NCI-H2081 (cell line): ENCODE measurements at places on chromosomes 5 and 9.
A peak's percentile ranks its signal among the peaks of the same experiment; 100 is the strongest.

DNA sequence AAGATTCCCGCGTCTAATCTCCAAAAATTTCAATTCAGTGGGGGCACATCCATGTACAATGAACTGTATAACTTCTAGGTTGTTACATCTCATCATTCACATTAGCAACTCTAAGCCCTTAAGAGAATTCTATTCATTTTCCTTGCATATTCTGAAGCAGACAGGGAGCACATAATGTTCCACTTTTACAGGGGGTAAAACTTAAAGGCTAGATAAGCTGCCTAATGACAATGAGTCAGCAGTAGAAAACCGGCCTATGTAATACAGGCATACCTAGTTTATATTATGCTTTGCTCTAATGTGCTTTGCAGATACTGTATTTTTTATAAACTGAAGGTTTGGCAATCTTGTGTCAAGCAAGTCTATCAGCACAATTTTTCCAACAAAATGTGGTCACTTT lies 40.4 kb downstream of the PTAR1 start:
- DNase-seq = no peak

- no peak for DNase-seq
These were observed 101.1 kb downstream of the RGS3 start for GRCh38 chr9:113564498-113565237.

- no peak for DNase-seq
These were observed at the start of gene HRH2 for GRCh38 chr5:175657593-175658271. Gene HRH2 (plus strand): TSS chr5:175658071. CDS start chr5:175683234, 25,163 bp downstream.

- no peak for DNase-seq
These were observed 580.4 kb downstream of the DTWD2 start for GRCh38 chr5:118407958-118408357.

- DNase-seq = no peak
These were observed 16.8 kb downstream of the GNAQ start for GRCh38 chr9:78014776-78015175.

DNA sequence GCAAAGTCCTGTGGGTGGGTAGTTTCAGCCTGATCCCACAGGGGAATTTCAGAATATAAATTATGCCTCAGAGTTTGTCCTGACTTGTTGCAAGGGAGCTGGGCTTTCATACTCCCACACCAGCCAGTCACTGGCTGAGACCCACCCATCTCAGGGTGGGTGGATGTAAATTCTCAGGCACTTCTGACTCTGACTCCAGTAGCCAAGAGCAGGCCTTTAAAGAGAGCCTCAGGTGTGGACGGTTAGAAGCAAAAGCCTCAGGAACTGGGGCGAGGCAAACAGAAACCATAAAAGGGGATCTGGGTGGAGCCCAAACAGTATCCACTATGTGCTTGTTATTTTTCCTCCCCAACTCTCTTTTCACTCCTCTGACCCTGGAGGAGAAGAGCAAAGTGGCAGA lies 28.6 kb upstream of the FBXW11 start:
- no peak for DNase-seq

GRCh38 chr9:37943345-37944265 lies 39.7 kb upstream of the SLC25A51 start:
- DNase-seq = no peak

DNA sequence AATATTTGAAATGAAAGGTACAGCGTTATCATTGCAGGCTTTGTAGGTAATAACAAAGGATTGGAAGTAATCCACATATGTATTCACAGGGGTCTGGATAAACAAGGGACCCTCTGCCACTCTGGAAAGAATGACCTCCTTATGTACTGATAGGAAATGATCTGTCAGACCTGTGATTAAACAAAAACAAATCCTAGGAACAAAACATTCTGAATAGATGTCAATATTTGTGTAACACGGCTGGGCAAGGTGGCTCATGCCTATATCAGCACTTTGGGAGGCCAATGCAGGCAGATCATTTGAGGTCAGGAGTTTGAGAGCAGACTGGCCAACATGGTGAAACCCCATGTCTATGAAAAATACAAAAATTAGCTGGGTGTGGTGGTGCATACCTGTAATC lies 42.3 kb downstream of the NSUN2 start:
- DNase-seq = no peak

GRCh38 chr9:135408476-135409254 lies 70.9 kb upstream of the PPP1R26 start:
- no peak for DNase-seq

DNA sequence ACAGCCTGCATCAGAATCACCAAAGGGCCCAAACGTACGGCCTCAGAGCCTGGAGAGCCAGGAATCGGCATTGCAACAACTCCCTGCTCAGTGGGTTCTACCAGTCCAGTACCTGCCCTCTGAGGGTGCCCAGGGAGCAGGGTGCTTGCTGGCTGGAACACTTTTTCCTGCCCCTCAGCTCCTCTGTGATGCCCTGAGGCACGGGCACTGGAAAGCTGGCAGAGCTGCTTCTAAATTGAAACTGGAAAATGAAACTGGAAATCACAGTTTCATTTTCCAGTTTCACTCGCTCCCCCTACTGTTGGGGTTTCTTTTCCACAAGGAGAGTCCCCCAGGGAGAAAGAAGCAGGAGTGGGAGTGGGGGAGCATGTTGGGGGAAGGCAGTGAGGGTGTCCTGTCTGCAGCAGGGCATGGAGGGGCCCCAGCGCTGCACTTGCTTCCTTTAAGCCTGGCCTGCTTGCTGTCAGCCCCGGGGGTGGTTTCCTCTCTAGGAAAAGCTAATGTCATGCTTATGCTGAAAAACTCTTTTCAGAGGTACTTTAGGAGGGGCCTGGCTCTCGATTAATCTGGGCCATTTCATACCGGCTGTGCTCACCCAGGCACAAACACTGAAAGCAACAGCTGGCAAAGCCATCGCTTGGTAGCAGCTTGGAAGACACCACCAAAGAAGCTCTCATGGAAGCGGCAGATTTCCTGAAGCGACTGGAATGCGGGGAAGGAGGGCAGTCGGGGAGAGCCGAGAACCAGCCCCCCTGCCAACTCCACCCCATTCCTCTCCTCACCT lies 26.2 kb downstream of the IRF1 start:
- DNase-seq = no peak

DNA sequence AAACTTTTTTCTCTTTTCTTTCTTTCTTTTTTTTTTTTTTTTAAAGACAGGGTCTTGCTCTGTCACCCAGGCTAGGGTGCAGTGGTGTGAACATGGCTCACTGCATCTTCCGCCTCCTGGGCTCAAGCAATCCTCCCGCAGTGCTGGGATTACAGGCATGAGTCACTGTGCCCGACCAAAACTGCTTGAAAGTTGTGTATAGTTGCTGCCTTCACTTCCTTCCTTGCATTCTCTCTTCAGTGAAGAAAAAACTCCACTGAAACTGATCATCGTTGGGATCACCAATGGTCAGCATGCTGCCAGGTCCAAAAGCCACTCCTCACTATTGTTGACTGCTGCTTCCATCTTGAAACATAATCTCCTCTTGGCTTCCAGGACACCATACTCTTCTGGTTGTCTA lies 66.6 kb upstream of the CTNNA1 start:
- DNase-seq = no peak

- DNase-seq = peak; percentile 72
These were observed 338.0 kb downstream of the SEMA5A start for GRCh38 chr5:9207817-9208418.

- DNase-seq = no peak
These were observed 379.4 kb downstream of the GADD45G start for GRCh38 chr9:89984214-89984613.

- DNase-seq = no peak
These were observed 3.8 kb upstream of the MSMP start for GRCh38 chr9:35757892-35758275.

GRCh38 chr5:35202319-35203111 lies 27.8 kb downstream of the PRLR start:
- DNase-seq = peak; percentile 26

- DNase-seq = no peak
These were observed 87.4 kb downstream of the SGCD start for GRCh38 chr5:156414391-156414790.

DNA sequence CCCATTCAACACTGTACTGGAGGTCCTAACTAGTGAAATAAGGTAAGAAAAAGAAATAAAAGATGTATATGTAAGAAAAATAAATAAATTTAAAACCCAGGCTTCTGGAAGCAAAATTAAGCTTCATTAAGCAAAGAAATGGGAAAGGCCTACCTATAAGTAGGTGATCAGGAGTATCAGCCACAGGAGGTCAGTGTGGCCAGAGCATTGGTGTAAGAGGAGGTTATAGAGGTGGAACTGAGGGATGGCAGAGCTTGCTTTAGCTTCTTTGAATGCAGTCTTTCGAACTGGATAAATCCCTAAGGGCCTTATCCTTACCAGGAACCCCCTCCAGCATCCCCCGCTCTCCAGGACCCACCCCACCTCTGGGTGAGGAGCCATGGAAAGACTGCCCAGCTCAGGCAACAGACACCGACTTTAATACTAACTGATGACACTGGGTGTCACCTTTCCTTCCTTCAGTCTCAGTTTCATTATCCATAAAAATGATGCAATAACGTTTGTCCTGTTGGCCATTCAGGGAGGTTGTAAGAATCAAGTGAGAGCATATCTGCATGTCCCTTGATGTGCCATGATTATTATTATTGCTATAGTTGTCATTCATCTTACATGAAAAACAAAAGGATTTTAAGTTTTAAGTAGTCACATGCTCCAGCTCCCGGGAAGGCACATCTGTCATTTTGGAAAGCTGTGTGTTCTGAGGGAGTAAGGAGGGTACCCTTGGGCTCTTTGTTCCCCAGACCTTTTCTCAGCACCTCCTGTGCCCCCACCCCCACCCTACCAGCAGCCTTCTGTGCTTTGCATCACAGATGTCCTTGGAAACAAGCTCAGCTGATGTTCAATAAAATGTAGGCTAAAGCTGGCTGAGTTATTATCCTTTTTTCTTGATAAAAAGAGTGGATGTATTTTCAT lies 50.8 kb upstream of the CTNNA1 start:
- DNase-seq = peak; percentile 1

DNA sequence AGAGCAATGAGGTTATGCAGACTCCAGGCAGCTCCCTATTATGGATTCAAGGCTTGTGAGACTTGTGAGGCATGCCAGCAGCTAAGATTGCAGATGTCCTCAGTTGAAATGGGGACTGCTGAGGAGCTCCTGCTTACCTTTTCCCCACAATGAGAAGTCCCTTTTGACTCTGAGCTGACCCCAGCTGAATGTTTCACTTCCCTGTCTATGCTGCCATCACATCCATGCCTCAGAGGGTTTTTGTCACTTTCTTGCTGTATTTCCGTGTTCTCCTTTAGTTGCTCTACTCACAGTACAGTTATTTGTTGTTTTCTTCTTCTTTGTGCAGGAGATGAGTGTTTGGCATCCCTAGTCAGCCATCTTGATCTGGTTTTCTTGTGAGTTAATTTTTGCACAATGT lies 18.8 kb upstream of the OR2S2 start:
- no peak for DNase-seq

GRCh38 chr5:161660806-161661205 lies 24.7 kb upstream of the GABRA6 start:
- no peak for DNase-seq

DNA sequence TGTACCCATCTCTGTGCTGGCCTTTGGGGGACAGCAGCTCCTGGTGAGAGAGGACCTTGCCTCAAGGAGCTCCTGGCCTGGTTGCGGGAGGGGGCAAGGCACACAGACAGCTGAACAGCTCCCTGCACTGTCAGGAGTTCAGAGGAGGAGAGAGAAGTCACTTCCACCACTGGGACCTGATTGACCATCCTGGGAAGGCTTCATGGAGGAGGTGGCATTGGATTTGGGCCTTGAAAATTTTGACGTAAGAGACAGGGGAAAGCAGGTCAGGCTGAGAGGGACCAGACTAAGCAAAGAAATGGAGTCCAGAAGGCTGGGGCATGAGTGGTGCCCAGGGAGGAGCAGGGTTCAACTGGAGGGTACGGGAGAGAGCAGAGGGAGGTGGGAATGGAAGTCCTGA lies 20.3 kb upstream of the DAB2IP start:
- DNase-seq = no peak

GRCh38 chr9:16828340-16829281 lies 41.9 kb downstream of the BNC2 start:
- DNase-seq = no peak

DNA sequence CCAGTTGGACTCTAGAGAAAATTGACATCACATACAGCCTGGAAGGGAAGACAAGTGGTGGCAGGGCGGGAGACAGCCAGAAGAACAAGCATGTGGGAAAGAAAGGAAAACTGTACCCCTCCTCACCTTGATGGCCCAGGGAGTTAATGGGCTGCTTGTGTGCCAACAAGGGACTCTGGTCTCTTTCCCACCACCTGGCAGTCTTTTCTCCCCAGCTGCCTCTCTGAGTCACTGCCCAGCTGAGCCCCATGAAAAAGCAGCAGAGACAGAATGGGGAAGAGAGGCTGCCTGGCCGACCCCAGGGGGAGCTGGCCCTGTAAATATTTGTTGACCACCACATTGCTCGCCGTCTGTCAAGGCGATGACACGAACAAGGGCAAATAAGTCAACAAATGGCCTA lies 359.4 kb downstream of the ENC1 start:
- peak; percentile 51 for DNase-seq

DNA sequence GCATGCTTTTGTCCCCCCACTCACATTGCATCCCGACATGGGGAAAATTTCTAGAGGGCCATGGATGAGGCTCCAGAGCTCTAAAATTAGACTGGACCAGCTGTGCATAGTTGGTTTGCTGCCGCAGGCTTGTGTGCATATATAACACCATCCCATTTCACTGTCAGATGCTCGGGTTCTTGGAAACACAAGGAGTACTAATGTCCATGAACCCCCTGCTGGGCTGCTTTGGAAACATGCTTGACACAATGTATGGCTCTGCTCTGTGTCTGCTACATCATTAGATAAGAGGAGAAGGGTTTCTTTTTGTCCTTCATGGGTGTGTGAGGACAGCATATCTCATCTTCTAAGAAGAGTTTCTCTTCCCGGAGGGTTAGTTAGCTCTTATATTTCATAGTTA lies 292.1 kb upstream of the RORB start:
- DNase-seq = no peak

GRCh38 chr5:76325876-76326491 lies 77.1 kb upstream of the IQGAP2 start:
- no peak for DNase-seq

DNA sequence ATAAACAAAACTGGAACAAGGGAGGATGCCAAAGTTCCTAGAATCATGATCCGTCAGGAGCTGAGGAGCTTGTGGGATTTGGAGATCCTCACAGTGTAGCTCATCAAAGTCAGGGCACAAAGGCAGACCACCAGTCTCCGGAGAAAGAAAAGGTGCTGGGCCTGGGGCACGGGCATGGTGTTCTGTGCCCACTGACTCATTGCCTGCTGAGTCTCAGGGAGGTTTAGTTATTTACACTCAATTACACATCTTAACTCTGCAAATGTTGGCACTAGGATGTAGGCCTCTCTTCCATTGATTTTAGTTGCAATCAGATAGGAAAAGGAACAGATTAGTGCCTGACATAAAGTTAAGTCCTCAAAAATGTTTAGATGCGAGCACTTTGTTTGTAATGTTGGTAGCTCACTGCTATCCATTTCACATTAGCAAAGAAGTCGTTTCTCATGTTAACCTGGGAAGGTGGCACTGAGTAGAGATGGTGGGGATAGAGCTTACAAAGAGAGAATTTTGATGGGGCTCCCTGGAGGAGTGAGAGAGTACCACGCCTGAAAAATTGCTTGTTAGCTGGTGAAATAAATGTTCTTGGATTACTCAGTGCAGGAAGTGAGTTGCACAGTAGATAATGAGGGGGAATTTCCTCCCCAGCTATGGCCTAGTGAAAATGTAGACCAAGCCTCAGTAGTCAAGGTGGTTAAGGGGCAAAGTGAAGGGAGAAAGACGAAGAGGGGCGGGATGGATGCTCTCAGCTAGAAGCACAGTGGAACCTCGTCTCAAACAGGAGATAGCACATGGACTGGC lies 109.5 kb upstream of the CD180 start:
- no peak for DNase-seq
